CMK (cell line): ENCODE measurements at places on chromosomes 12 and 14.

- no peak for DNase-seq
Observed at GRCh38 chr12:63822352-63822751, 22.1 kb upstream of the SRGAP1 start.

DNA sequence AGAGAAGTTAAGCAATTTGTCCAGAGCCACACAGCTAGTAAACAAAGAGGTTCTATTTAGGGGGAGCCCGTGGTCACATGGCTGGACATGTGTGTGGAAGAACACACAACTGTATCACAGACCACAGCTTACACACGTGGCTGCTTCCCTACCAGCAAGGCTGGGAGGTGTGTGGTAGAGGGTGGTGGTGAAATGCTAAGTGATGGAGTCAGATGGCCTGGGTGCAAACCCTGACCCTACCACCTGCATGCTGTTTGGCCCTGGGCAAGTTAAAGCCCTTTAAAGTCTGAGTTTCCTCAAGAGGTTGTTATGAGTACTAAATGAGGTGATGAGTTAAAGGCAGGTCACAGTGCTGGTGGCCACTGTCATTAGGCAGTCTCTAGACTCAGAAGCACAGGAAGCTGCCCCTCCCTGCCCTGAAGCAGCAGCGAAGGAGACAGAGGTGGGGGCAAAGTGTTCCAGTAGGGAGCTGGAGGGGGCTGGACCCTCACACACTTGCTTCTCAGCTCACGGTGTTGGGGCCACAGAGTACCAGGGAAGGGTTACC is 64.2 kb downstream of the ERH start:
- DNase-seq: no peak

GRCh38 chr12:1662761-1663439 is 28.0 kb upstream of the ADIPOR2 start:
- DNase-seq: no peak

DNA sequence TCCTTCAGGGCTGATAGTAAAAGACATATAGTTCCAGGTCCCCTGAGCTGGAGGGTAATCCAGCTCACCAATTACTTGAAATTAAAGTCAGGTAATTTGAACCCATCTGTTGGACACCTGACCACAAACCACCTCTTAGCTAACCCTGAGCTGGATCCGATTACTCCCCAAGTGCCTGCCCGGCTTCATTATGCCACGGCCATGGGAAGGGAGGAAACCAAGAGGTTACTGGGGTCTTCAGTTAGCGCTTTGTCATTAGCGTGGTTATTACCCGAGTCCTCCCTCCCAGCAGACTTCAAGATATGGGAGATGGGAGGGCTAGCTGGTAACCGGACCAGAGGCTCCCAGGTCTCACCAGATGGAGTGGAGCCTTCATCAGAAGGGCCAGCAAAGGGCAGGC is 1071.4 kb downstream of the BCL11B start:
- DNase-seq: no peak

GRCh38 chr12:28349196-28349595 is 158.9 kb downstream of the CCDC91 start:
- no peak for DNase-seq

GRCh38 chr14:45793081-45793480 is 540.1 kb upstream of the MIS18BP1 start:
- no peak for DNase-seq

- no peak for DNase-seq
Observed at GRCh38 chr14:42947991-42948390, 1341.3 kb downstream of the LRFN5 start.

DNA sequence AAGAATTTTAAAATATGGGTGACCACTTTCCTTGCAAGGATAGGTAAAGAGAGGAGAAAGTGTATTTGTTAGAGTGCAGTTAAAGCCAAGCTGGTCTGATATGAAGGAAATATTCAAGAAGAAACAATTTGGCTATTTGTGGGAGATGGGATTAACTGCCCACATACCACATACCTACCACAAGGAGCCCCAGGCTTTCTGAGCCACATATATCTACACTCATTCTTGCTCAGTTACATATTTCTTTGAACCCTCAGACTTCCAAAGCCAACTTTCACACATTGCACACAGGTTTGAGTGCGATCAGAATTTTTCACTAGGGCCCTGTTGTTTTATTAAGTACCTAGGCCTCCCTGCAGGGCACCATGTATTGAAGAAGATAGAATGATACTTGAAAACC is 330.2 kb downstream of the ZFP36L1 start:
- DNase-seq: no peak

GRCh38 chr14:99271221-99271941 is 616 bp downstream of the BCL11B start:
- no peak for DNase-seq

DNA sequence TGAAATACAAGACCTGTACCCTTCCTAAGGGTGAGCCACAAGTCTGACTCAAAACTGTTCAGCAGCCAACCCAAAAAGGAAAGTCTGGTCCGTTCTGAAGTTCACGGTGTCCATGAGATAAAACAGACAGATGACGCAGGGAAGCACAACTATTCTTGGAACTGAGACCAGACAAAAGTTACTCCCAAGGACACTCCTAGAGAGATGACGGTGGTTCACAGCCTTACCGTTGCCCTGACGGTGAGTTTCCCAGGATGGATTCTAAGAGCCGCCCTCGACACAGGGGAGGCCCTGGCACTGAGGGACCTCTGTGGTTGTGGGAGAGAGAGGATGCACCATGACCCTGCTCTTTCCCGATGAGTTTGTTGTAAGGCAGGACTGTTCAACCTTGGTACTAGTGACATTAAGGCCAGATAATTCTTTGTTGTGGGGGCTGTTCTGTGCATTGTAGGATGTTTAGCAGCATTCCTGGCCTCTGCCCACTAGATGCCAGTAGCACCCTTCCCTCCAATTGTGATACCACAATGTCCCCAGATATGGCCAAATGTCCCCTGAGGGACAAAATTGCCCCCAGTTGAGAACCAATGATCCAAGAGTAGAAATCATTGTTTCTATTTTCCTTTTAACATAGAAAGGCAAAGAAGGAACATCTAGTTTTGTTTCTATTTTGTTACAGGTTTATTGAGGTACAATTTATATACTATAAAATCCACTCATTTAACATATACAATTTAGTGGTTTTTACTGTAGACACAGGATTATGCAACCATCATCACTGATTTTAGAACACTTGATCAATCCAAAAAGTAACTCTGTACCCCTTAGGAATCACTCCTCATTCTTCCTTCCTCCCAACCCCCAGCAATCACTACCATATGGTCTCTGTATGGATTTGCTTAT is 23.0 kb downstream of the OR10P1 start:
- DNase-seq: no peak

DNA sequence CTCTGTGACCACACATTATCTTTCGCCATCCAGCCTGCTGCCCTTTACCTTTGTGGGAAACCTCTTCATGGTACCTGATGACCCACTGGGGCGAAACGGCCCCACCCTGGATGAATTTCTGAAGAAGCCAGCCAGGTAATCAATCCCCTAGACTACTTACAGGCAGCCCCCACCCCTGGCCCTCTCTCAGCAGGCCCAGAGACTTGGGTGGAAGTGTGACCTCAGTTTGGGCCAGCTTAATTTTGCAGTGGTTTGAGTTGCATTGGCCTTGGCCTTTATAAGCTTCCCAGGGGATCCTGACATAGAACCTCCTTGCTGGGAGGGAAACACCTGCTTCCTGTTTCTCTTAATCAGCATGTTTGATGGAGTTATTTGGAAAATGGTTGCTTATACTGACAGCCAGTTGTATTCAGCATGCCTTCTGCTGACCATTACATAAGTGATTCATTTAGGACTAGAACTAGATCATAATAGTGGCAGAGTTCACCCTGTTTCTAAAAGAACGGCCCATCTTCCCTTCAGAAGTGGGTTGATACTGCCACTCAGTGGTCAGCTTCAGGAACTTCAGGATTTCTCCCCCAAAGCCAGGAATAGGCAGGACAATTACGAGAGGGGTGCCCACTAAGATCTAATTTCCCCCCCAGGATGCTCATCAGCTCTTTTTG is 6.1 kb downstream of the SDR39U1 start:
- DNase-seq: no peak

DNA sequence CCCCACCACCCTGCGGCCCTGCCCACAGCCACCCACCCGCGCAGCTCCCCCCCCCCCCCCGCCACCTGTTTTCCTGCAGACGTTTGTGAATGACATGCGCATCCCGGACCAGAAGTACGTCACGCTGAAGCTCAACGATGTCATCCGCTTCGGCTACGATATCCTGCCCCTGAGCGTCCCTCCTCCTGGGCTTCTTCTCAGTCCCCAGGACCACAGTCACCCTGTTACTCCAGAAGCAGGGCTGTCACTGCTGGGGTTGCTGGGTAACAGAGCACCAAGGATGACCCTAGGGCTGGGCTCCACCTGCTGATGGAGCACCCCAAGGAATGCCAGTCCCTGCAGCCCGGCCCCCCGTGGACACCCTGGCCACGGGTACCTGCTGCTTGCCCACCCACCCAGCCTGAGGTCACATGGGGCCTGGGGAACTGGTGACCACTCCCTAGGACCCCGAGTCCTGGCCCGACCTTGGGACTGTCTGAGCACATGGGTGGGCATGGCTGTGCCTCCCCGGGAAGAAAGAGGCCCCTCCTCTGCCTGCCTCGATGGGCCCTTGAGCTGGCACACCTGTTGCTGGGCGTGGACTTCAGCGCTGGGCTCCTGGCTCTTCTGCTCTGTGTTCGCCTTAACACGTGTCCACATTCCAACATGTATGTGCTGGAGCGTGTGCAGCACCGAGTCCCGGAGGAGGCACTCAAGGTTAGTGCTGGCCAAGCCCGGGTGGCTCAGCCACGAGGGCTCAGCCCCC is 12.9 kb downstream of the CEP170B start:
- DNase-seq: no peak

DNA sequence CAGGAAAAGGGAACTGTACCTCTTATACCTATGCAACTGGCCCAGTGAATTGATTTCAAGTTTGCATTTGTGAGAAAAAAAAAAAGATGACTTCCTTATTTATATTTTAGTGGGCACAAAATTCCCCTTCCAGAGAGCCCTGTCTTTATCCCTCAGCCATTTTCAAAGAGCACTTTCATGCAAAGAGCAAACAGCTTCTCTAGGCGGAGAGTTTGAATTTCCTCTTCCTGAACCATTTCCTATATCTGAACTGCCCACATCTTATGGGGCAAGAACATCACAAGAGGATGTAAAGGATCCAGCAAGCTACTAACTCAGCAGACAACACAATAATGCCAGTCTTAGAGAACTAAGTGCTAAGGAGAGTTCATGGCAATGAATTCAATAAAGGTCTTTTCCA is 22.3 kb upstream of the PLXNC1 start:
- no peak for DNase-seq

DNA sequence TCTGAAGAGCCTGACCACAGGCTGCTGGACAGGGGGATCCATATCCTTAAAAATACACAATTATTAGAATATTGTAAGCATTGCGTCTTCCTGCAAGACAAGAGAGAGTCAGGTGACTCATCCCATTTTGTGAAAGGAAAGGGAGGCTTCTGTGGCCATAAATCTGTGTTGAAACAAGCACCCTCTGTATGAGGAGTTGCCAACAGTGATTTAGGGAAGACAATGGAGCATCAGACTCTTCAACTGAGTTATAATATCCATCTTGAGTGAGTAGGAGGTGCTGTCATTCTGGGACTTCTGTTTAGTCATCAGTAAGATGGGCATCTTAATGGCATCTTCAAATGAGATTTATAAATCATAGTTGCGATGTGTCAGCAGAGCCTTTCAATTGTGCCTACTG is 554.5 kb downstream of the AACS start:
- DNase-seq: no peak

GRCh38 chr14:77041881-77042545 is 13.5 kb upstream of the IRF2BPL start:
- DNase-seq: no peak

DNA sequence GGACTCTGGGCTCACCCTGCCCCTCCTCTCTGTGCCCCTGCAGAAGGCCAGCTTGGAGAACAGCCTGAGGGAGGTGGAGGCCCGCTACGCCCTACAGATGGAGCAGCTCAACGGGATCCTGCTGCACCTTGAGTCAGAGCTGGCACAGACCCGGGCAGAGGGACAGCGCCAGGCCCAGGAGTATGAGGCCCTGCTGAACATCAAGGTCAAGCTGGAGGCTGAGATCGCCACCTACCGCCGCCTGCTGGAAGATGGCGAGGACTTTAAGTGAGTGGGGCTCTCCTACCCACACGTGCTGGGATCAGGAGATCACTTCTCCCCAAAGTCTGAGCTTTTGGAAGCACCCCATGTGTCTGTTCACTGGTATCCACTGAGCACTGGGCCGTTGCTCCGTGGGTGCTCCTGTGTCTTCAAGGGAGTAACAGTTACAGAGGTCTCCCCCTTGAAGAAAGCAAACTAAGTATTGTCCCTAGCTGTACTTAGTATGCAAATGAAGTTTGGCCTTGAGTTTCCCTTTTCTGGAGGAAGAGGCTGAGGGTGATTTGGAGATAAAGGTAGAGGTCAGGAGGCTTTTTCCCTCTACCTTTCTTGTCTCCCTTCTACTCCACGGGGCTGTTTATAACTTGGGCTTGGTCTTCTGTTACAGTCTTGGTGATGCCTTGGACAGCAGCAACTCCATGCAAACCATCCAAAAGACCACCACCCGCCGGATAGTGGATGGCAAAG is 3.3 kb downstream of the KRT18 start:
- no peak for DNase-seq

DNA sequence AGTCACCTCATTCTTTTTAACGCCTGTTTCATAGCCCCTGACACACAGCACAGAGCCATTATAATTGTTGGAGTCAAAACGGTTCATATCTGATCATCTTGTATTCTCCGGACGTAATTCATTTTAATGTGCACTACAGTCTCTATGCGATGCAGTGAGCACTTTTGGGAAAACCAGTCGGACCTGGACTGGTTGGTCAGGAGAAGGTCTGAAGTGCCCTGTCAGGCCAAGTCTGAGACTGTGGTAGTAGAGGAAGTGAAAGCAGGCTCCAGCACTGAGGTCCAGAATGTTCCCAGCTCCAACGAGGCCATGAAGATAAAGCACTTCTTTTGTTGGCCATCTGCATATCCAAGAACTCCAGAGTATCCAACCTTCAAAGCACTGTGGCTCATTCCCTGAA is 117.1 kb upstream of the NCOR2 start:
- DNase-seq: no peak

DNA sequence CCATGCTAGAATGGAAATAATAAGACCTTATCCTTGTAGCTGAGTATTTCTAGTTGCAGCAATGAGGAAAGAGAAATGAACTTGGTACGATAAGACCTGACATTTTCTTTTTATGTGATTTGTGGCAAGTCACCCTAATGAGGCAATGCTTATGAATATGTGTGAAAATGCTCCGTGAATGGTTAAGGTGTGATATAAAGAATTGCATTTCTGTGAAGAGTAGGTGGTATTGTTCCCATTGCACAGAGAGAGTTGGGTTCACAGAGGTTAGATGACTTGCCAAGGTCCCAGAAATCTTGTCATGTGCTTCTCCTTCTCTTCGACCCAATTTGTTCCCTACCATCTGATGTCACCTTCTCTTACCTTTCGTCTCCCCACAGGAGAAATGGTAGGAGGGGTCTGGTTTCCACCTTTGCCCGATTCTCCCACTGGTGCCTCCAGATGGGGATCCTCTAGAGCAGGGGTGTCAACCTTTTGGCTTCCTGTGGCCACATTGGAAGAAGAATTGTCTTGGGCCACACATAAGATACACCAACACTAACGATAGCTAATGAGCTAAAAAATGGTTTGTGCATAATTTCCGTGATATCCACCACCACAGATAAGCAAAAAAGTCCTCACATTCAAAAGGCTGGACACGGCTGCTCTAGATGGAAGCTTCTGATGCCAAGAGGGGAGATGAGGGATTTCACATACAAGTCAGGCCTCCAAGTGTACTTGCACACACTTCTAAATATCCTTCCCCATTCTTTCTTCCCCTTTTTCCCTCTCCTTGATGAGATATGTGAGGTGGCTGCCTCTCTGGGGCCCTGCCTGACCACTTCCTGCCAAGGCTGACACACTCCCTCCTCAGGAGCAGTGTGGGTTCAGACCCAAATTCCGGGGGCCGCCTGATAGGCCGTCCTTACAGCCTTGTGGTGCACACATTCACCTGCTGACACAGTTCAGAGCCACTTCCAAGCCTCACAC is 96.1 kb downstream of the PLXNC1 start:
- DNase-seq: peak; percentile 63
